ENCODE measurements at places on chromosomes 5 and 9.

DNA sequence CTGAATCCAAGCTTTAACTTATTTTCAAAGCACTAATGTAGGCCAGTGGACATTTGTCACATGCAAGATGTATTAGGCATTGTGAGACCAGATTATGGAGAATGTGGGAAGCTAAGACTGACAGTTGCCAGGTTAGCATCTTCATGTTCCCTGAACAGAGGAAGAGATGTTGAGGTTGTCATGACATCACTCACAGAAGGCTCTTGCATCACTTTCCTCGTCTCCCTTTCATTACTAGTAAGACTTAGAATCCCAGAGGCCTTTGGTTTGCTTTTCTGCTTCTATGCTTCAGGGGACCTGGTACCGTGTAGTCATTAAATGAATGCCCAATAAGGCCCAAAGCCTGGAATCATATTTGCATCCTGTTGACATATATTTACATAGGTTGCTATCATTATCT lies 76.4 kb upstream of the RPS23 start:
- DNase-seq = no peak

- no peak for DNase-seq
These were observed 11.2 kb downstream of the FXN start for GRCh38 chr9:69046723-69047122.

DNA sequence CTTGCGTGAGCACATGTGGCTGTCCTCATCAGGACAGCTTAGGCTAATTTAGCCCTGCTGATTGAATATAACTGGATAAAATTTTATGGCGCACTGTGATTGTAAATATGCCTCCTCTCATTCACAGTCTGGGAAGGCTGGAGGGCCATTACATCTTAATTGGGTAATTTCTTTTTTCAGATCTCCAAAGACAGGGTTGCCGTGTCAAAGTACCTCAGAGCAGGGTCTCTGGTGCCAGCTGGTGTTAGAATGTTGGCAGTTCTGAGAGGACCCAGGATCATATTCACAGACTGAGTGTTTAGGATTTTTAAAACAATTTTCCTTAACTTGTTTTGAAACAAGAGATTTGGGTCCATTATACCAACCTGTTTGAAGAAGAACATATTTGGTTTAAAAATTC lies 455.7 kb upstream of the TLE4 start:
- no peak for DNase-seq

- DNase-seq = no peak
These were observed 1.5 kb downstream of the TICAM2 start for GRCh38 chr5:115600766-115601165.

DNA sequence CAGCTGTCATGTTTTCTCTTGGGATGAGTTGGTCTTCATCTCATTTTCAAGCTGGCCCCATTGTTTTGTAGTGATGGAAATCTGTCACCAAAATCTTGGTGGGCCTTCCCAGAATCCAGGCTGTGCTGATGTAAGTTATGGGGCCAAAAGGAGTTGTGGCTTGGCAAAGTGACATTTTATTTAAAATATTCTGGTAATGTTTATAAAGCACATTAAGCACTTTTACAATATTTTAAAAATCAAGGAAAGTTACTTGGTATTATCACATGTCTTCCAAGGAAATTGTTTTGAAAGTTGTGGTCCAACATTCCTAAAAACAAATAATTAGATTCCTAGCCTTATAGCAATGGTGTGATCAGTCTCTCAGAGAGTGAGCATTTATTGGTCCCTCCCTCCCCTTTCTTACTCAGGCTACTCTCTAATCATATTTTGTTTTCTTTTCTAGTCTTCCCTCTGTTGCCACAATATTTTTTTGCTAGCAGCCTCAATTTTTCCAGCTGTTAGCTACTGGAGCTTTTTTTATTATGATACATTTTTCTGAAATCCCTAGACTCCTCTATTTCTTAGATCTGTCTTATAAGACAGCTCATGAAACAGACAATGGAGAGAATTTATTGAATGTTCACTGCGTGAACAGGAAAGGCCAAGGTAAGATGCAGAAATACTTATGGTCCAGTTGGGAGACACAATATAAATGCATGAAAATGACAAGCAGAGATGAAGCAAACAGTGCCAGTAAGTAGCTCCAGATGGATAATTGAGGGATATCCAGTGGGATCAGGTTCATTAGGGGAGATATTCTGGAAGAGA lies 408.1 kb upstream of the ZNF608 start:
- DNase-seq = no peak

- no peak for DNase-seq
These were observed 379.4 kb upstream of the SGCD start for GRCh38 chr5:155947394-155948062.

GRCh38 chr9:69325409-69326212 lies 596 bp downstream of the ENTREP1 start:
- DNase-seq = no peak

DNA sequence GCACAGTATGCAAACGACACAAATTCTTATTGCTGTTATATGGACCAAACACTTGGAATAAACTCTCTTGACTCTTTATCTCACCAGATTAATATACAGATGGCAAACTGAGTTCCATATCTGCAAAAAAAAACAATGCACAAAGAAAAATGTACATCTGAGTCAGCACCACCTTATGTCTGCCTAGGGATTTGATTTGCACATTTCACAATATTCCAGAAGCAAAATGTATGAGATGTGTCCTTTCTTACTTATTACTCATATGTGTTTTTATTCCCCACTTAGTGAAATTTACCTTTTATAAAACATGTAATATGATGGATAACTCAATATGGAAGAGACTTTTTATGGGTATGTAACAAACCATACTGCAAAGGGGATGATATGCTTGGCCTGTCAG lies 236.9 kb downstream of the GLIS3 start:
- DNase-seq = no peak

GRCh38 chr9:137354153-137354844 lies 52.2 kb upstream of the NRARP start:
- no peak for DNase-seq

GRCh38 chr5:134825212-134825611 lies 20.6 kb upstream of the C5orf24 start:
- DNase-seq = no peak
